ENCODE measurements at places on chromosomes 5 and 9.

- DNase-seq = no peak
These were observed 625 bp upstream of the OLFM1 start for GRCh38 chr9:135086597-135087488.

DNA sequence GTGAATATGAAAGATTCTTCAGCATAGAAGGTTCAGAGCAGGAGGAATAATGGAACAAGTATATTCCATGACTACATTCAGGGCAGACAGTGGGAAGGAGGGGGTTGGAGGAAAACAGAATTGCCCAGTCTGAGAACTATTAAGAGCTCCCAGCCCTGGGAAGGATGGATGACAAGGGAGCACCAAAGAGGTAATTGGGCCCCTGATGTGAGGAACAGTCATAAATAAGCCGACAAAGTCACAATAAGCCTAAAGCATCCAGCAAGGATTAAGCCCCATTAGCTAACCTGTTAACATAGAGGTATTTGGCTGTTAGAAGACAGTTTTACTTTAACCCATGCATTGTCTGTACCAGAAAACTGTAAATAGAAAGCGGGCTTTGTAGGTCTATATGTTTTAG, 348.7 kb upstream of the SEMA6A start:
- no peak for DNase-seq

DNA sequence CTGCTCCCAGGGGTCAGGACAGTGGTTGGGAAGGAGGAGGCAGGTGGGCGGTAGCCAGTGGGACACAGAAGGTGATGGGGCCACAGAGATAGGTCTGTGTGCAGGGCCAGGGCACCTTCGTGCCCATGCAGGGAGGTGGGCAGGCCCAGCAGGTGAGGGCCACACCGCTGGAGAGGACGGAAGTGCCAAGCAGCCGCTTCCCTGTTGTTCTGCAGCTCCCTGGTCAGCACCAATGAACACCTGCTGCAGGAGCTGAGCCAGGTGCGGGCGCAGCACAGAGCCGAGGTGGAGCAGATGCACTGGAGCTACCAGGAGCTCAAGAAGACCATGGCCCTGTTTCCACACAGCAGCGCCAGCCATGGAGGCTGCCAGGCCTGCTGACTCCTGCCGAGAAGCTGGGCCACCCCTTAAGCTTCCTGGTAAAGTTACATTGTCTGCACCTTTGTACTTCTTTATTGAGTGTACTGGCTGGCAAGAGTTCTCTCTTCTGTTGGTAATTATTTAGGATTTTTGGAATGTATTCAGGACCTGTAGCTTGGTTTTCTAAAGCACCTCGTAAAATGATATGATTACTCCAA, 40.3 kb downstream of the TPPP start:
- DNase-seq = no peak

- DNase-seq = no peak
These were observed 10.0 kb upstream of the CAVIN4 start for GRCh38 chr9:100567856-100568255.

- DNase-seq = no peak
These were observed 29.0 kb upstream of the HMCN2 start for GRCh38 chr9:130236436-130236985.

DNA sequence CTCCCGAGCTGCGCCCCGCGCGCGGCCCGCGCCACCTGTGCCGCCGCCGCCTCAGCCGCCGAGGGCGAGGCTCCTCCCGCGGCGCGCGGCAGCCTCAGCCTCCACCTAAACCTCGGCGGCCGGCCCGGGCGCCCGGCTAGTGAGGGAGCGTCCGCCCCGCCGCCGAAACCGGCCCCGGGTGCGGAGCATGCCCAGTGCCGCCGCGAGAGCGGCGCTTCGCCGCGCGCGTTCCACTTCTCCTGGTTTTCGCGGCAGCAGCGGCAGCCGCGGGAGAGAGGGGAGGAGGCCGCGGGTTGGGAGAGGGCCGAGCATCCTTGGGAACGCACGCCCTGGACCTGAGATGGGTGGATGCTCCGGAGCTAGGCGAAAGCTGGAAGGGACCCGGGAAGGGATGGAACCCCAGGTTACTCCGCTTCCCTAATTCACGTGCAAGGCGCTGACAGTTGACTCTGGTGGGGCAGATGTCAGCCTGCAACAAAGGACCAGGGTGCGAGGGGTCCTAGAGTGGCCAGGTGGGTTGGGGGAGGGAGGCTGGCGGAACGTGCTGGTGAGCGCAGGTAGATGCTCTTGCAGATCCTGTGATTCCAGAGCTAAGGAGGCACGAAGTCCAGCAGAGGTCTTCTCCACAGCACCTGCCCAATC, at the start of gene CTNND2:
Gene CTNND2, minus strand, starts transcription at position 182 of the 642 bp plus-strand sequence. CDS start 593 bp downstream, outside the sequence.
- DNase-seq = peak; percentile 60

DNA sequence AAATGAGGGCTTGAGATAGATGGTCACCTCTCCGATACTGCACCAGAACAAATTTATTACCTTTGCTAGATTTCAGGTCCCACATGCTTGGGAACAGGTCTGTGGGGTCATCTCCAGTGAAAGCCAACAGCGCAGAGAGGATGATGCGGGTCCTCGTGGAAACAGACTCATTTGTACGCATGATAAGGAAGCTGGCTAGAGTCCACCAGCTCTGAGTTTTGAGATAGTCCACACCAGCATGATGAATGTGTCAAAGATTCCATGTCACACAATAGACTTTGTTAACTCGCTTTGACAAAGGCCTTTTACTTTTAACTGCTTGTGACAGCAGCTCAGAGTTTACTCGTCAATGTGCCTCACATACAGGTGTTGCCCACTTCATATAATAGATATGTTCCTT, 105.4 kb upstream of the TBCA start:
- no peak for DNase-seq
